Islet precursor cell (in vitro differentiated cells): ENCODE measurements at places on chromosomes 1 and 21.

GRCh38 chr1:7471836-7472235 is 299.3 kb upstream of the VAMP3 start:
- DNase-seq: peak; percentile 84

DNA sequence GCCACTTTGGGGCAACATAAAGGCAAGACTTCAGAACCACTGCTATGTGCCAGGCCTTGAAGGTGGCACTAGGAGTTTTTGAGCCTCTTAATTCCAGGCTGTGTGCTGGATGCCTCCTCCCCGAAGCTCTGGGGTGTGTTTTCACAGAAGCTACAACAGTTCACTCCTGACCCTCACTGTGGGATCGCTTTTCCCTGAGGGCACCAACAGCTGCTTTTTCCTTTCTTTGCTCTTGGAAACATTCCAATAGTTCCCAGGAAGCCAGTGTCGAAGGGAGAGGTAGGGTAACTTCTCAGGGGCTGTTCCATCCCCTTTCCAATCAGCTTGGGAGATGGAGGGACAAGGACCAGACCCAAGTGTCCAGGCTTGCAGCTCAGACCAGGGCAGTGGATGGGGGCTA is 153.4 kb downstream of the C1orf94 start:
- no peak for DNase-seq

- no peak for DNase-seq
These were observed 93.6 kb downstream of the SNRPE start for GRCh38 chr1:203954788-203955552.

- no peak for DNase-seq
These were observed 24.3 kb upstream of the TCEA3 start for GRCh38 chr1:23448846-23449245.

GRCh38 chr1:26536521-26536920 is 7.0 kb downstream of the RPS6KA1 start:
- DNase-seq: no peak

DNA sequence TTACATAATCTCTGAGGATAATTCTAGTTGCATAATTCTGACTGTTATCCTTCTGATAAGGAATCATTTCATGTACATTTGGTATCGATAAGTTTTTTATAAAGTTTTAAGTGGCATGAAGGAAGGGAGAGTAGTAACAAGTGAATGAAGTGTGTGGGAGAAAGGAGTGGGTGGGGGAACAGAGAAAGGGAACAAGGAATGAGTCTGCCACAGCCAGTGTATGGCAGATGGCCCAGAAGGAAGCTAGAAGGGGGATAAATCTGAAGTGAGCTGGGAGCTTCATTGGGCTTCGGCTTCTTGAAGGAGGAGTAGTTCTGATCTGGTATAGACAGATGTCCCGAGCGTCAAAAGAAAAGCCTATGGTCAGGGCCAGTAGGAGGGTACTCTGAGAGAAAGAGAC is 18.6 kb downstream of the ZBTB40 start:
- no peak for DNase-seq

GRCh38 chr1:241736387-241736786 is 84.3 kb downstream of the WDR64 start:
- DNase-seq: no peak

DNA sequence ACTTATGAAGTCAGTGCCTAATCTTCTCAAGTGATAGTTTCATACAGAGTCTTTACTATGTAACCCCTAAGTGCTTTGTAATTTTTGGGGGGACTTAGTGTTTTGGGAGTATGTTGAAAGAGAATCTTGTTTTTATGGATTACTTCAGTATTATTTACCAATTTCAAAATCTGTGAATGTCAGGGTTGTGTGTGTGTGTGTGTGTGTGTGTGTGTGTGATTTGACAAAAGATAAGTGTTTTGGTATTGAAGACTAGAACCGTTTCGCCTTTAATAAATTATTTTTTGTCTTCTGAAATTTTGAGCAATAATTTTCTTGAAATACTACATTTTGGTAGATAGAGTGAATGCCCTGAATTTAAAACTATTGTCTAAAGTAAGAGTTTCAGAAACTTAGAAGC is 5.8 kb downstream of the MAGI3 start:
- no peak for DNase-seq

DNA sequence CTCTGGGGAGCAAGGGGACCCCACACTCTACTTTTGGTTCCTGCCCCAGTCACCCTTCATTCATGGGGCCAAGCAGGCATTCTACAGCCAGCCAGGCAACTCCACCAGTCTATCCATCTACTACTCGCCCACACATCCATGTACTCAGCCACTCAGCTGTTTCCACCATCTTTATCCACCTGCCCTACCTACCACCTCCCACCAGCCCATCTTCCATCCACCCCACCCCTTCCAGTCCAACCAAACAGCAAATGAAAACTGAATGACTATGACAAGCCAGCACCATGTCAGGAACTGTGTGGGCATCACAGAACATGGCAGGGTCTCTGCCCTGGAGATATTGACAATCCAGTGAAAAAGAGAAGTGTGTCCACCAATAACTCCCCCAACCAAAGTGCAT is 7.9 kb downstream of the LAD1 start:
- DNase-seq: no peak

GRCh38 chr21:39481886-39482285 is 30.1 kb downstream of the SH3BGR start:
- DNase-seq: no peak

DNA sequence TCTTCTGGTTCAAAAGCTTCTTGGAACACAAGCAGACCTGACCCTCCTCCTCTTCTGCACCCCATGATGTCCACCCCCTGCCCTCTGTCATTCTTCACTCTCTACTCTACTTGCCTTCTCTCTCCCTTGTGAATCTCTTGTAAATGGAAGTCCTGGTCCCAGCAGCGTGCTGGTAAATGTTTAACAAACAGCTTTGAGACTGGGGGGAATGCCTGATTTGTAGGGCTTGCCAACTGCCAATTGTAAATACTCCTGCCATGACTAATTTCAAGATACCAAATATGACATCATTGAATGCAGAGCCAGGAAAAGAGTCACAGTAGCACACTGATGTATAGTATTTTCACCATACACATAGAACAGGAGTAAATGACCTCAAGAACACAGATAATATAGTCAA is 40.9 kb upstream of the LRRN2 start:
- no peak for DNase-seq

DNA sequence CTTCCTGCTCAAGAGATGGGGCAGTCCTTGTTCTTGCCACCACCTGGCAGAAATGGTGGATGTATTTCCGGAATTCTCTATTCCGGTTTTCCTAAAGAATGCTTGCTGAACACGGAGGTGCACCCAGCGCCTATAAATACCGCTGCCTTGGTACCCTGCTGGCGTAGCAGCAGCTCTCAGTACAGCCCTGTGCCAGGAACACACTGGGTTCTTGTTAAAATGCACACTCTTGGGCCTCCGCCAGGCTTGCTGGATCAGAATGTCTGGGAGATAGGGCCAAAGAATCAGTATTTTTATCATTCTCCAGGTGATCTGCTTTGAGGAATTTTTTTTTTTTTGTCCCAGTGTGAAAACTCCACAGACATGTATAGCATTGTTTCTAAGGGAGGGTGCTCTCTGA is 54.2 kb downstream of the IGSF5 start:
- DNase-seq: no peak

DNA sequence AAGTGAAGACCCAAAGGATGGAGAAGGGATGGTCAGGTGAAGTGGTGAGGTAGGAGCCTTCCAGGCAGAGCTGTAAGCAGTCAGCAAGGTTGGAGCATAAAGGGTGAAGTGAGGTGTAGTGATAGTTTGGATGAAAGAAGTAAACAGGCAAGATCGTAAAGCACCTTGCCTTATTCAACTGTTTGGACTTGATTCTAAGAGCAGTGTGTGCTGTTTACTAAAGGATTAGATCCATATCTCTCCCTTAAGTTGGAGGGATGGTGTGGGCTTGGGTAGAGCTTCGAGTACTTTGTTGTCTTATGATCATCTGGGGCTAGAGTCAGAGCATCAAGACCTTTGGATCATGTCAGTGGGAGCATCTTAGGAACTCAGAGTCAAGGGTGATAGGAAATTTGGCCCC is 39.8 kb upstream of the CD34 start:
- DNase-seq: no peak

GRCh38 chr1:169086603-169087455 is 19.7 kb upstream of the ATP1B1 start:
- DNase-seq: peak; percentile 58

GRCh38 chr1:50346621-50347020 is 76.6 kb downstream of the DMRTA2 start:
- DNase-seq: no peak

GRCh38 chr1:11749203-11749689 is 12.7 kb upstream of the C1orf167 start:
- DNase-seq: peak; percentile 76

- no peak for DNase-seq
These were observed 7.4 kb downstream of the GPR137B start for GRCh38 chr1:236149696-236150228.

GRCh38 chr1:157485793-157486192 is 66.5 kb downstream of the FCRL5 start:
- DNase-seq: no peak

DNA sequence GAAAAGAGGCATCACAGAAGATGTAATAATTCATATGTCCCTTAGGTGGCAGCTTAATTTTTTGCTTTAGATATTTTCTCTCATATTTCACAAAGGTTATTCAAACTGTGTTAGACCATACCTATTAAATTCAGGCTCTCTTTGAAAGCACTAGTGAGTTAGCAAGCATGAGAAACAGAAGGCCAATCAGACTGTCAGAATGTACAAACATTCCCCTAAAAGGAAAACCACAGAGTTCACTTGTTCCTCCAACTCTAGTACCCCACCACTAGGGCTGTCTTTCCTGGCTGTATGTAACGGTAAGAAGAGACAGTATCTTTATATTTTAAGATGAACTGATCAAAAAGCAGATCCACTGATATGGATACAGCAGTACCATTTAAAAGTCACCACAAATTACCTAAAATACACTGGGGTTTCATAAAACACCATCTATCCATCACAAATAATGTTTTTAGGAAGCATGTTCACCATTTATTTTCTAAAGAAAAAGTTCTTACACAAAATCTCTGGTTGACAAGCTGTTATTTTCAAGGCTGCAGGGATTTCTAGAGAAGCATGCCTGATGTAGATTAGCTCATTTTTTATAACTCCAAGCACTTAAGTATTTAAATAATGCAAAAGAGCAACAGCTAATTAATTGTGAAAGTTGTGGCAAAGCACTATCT is 1.8 kb downstream of the ARPC5 start:
- DNase-seq: peak; percentile 53

- DNase-seq: no peak
These were observed 80.3 kb downstream of the SSBP3 start for GRCh38 chr1:54325703-54326461.

GRCh38 chr1:107623431-107623830 is 341.5 kb downstream of the VAV3 start:
- no peak for DNase-seq

GRCh38 chr1:42172381-42173133 is 8.0 kb upstream of the GUCA2A start:
- DNase-seq: peak; percentile 51

GRCh38 chr1:212871976-212872375 is 13.9 kb downstream of the FLVCR1 start:
- DNase-seq: no peak

DNA sequence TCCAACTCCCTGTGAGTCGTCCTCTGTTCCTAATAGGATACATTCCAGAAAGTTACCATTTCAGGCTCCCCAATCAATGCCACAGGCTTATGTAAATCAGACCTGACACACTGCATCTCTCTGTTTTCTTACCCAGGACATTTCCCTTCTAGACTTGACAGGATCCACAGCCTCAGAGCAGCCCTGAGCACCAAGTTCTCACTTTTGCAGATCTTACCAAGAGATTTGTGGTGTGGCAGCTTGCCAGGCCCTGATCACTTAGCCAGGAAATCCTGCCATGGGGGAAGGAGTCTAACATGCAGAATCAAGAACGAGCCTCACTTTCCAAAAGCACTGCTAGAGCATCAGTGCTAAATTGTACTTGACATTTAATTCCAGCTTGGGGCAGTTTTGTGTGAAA is 202.9 kb downstream of the TBX15 start:
- no peak for DNase-seq

GRCh38 chr1:226064816-226065248 is 2.3 kb downstream of the H3-3A start:
- no peak for DNase-seq
